ENCODE measurements at places on chromosomes 7 and 10.

GRCh38 chr10:88478256-88478655 is 104.9 kb downstream of the RNLS start:
- DNase-seq = no peak

- DNase-seq = no peak
These were observed 34.0 kb downstream of the ADAM22 start for GRCh38 chr7:87968021-87968420.

DNA sequence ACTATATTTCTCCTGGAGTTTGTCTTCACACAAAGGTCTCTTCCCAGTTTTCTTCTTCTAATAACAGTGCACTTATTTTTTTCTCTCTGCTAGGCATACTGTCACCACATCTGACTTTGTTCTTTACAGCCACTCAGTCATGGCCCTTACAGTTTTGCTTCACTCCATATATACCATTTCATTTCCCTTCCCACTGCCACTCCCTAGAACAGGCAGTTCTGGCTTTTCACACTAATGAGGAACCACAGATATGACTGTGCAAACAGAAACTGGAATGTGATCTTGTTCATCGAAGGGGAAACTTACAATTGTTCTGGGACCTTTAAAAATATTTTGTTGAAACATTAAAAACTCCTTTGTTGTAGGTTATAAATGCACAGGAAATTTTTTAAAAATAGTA is 67.3 kb downstream of the EPDR1 start:
- DNase-seq = no peak

DNA sequence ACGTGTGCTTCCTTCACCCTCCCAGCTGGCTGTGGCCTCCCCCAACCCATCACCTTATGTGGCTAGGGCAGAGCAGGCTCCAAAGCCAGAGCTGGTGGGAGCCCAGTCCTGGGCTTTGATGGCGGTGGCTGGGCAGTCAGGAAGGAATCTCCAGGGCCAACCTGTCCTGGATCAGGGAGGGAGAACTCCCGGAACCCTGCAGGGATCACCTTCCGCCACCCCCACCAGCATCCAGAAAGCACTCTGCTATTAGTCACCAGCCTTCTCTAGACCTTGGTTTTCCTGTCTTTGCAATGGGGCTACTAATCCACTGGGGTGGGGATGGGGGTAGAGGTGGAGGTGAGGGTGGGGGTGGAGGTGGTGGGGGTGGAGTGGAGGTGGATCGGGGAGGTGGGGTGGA is 139.0 kb downstream of the ZMIZ1 start:
- no peak for DNase-seq

DNA sequence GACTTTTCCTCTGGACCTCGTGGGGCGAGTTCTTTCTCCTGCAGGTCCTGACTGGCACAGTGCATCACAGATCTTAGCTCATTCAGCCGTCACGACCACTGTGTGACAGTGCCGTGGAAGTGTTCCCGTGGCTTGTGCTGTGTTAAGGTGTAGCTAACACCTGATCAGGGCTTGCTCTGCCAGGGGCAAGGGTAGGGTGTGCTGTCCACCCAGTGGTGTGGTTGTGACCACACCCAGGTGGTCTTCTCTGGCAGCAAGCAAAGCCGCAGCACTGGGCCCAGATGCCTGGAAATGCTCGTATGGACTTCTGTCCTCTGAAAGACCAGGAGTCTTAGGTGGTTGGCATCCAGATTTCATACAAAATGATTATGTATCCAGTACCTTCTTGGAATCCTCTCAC is 86.2 kb downstream of the GLRX3 start:
- no peak for DNase-seq

GRCh38 chr7:133931053-133931452 is 196.1 kb upstream of the LRGUK start:
- DNase-seq = no peak

DNA sequence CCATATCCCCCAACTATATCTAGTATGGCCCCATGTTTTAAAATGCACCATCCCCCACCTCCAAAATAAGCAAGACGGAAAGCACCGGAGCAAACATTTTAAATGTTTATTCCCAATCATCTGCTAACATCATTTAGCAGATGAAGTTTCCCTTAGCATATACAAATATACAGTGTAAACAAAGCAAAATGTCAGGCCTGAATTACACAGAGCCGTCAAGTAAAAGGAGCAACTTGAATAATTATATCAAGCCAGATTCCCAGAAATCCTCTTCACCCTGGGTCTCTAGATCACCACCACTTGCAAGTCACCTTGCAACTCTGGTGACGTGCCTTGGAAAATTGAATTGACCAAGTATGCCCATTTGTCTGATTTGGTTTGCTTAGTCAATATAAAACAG is 91.6 kb upstream of the COL1A2 start:
- DNase-seq = no peak

GRCh38 chr10:113557424-113557862 is 4.6 kb downstream of the HABP2 start:
- DNase-seq = no peak

- no peak for DNase-seq
These were observed 721 bp downstream of the ARL3 start for GRCh38 chr10:102713539-102713813.

DNA sequence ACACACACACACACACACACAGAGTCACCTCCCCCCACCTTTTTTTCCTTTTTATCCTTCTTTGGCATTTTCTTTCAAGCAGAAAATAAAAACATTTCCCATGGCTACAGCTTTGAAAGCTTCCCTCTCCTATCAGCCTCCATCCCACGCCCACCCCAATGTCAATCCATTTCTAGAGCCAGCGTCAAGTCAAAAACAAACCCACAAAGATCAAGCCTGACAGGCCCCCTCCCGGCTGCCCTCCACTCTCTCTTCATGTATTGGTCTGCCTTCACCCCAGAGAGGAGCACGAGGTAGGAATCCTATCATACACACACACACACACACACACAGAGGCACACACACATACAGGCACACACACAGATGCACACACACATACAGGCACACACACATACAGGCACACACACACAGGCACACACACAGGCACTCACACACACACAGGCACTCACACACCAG is 8.0 kb upstream of the TNRC18 start:
- DNase-seq = no peak

- DNase-seq = no peak
These were observed 33.0 kb downstream of the ZNF33A start for GRCh38 chr10:38043516-38043915.

DNA sequence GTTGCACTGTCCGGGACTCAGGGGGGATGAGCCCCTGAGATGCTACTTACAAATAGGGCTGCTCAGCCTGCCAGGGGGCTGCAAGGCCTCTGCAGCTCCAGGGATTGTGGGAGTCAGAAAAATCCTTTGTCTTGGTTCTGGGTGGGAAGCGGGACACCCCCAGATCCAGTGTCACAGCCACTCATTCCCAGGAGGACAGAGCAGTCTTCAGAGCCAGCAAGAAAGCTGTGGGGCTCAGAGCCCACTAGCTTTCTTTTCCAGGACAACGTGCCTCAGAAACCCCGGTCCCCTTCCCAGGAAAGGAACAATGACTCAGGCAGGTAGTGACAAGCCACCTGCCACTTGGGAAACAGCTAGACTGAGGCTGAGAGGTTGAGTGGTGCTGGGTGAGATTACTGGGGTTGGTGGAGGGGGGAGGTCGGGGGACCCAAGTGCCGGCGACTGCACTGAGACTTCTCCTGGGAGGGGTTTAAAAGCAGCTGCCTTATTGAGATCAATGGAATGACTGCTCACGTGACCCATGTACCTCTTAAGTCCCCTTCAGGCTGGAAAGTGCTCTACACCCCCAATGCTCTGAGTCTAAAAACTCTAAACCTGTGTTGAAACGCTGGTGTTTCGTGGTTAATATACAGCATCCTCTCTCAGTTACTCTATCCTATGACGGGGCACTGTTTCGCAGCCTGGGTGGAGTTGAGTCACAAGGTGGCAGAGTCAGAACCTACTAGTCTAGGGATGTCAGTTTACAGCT is 123.6 kb downstream of the UBE2H start:
- DNase-seq = no peak

- DNase-seq = no peak
These were observed 12.8 kb downstream of the NOS3 start for GRCh38 chr7:151003572-151003971.

DNA sequence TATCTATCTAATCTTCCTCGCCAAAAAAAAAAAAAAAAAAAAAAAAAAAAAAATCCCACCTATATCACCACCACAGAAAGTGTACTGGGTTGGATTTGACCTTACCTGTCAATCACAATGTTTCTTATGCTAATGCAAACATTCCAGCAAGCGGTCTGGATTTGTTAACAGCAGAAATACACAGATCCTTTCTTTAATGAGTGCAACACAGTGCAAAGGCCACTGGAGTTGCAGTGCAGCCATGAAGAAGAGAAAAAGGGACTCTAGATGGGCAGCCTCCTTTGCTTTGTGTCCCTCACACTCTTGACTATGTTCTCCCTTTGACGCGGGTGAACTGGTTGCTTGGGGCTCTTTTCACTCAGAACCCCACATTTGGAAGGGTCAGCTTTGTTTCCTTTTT is 127.3 kb upstream of the PRKCQ start:
- DNase-seq = peak; percentile 74

Measured in HepG2 (cell line).